NCI-H510A treated with DMSO at 0.1 percent for 48 hours (cell line): ENCODE measurements at places on chromosomes 6 and 20.

- no peak for DNase-seq
Observed at GRCh38 chr6:106194949-106195921, 109.1 kb downstream of the PRDM1 start.

- no peak for DNase-seq
Observed at GRCh38 chr6:89205819-89206218, 11.3 kb downstream of the GABRR1 start.

DNA sequence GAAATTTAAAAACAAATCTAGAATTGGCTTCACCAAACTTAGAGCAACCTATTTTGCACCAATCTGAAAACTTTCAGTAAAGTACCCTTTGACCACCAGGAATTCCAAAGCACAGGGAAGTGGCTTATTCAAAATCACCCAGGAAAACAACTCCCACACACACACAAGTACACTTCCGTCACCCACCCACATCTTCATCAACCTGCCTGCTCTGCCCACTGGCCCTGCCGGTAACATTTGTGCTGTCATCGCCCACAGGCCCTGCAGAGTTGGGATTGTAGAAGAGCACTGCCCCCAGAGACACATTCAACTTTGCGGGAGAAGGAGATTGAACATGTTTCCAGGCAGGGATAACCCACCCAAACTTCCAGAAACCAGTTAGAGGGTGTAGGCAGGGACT is 19.3 kb upstream of the SCML4 start:
- no peak for DNase-seq

GRCh38 chr6:157219201-157220200 is 103.8 kb downstream of the TMEM242 start:
- no peak for DNase-seq

DNA sequence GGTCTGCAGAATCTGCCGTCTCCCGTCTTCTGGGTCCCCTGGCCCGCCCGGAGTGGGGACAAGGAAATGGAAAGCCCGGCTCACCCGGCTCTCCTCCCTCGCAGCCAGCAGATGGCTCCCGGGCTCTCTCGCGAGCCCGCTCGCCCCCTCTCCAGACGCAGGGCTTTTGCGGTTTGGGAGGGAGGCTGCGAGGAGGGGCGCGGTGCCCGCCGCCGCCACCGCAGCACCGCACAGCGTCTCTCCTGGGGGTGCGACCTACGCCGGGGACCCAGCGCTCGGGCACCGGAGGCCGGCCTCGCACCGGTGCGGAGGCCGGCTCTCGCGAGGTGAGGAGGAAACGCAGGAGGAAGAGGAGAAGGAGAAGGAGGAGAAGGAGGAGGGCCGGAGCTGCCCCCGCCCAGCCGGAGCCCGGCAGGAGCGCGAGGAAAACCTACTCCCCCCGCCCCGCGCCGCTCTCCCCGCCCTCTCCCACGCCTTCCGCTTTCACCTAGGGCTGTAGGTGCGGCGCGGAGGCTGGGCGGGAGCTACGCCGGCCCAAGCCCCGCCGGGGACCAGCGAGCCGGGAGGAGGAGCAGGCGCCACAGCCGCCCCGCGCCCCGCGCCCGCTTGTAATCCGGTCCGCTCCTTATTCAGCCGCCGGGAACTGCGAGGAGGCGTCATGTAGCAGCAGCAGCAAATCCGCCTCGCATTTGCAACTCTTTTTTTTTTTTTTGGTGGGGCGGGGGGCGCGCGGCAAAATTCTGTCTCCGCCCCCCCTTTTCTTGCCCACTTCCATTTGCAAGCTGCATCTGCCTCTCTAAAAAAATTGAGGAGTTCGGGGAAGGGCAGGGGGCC is at the start of gene CARMIL1:
Gene CARMIL1, plus strand, starts transcription at position 461 of the 834 bp plus-strand sequence. CDS start 422 bp downstream, outside the sequence.
- DNase-seq: peak; percentile 93

DNA sequence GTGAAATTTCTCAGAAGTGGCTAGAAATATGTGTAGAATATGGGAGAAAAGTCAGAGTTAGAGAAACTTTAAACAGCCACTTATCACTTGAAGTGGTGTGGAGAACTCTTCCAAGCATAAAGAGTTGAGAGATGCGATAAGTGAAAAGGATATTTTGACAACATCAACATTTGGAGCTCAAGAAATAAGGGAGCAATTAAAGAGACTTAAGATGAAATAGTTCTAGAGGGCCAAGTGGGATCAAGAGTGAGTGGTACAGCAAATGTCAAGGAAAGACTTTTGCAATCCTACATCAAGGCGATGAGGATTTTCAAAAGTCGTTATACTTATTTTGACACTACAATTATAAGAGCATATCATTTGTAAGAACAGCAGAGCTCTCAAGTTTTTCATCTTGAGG is 9.6 kb downstream of the RSPH4A start:
- no peak for DNase-seq
